Fibroblast of skin of scalp (primary cell): ENCODE measurements at places on chromosomes 5 and 9.

GRCh38 chr9:1217076-1217475 is 166.9 kb downstream of the DMRT2 start:
- DNase-seq = peak; percentile 35

DNA sequence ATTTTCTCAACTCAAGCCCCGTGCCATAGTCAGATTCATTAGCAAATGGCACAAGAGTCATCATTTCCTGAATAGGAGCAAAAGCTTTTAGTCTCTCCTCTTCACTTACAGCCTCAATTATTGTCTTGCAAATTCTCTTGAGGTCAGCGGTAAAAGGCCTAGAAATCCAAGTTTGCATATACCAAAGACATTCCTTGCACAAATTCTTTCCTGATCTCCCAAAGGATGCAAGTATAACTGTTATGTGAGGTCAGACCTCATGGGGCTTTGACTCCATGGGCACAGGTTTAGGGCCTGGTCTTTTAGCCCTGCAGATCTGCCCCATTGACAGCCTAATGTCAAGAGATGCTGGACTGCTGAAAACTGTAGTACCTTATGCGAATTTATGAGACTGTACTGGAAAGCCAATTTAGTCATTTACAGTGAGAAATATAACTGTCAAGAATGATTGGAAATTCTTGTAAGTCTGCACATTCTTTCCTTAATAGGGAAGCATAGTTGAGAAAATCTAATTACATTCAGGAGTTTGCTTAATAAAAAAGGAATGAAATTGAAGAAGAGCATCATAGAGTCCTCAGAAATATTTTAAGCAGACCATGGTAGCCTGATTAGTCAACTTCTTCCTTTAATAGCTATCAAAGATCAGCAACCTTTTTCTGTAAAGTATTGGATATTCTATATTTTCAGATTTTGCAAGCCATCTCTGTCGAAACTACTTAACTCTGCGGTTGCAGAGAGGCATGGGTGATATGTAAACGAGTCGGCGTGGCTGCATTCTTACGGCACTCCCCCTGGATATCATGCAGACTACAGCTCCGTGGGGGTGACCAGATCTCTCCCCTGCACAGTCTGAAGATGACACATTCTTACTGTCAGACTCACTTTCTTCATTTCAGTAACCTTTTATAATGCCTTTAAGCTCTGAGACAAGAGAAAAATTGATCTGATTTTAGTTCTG is 45.2 kb downstream of the GCNT4 start:
- DNase-seq = peak; percentile 96

GRCh38 chr5:157562111-157562581 is 13.4 kb downstream of the ADAM19 start:
- peak; percentile 79 for DNase-seq

GRCh38 chr5:9895302-9895645 is 265.1 kb upstream of the TAS2R1 start:
- peak; percentile 21 for DNase-seq

- no peak for DNase-seq
Observed at GRCh38 chr9:30591461-30591860, 1793.0 kb upstream of the ACO1 start.

DNA sequence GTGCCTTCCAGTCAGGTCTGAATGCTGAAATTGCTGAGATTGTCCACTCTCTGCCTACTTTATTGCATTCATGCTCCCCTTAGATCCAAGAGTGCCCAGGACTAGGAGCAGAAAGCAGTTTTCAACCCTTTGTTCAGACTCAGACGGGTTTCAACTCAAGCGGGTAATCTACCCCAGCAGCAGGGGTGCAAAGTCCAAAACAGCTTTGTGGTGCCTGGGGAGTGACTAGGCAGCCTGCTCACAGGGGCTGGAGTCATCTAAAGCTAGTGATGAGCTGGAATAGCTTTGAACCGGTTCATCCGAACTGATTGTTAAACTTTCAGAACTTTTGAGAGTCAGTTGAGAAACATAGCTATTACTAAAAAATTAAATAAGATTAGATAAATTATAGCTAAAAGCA is 71.0 kb upstream of the IQGAP2 start:
- DNase-seq = no peak

DNA sequence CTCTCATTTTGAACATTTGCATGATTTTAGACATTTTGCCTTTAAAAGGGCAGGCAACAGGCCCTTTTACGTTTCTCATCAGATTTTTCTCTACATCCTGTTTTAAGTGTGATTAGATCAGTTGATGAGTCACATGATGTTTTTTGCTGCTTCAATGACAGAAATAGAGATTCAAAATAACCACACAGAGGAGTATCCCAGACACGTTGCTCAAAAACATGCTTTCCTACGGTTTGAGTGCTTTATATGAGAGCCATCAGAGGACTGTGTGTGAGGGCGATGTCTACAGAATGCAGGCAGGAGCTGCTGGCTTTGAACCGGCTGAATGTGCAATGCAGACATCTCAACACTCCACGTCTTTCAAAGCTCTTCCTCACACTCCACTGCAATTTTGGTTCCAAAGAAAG is 42.1 kb downstream of the OTULIN start:
- peak; percentile 38 for DNase-seq

- no peak for DNase-seq
Observed at GRCh38 chr9:21452681-21453080, 12.4 kb downstream of the IFNA1 start.

GRCh38 chr9:105233873-105234272 is 10.6 kb upstream of the SLC44A1 start:
- DNase-seq = no peak

- DNase-seq = no peak
Observed at GRCh38 chr9:38343037-38343436, 49.5 kb upstream of the ALDH1B1 start.

GRCh38 chr5:133222040-133222439 is 170.2 kb downstream of the HSPA4 start:
- no peak for DNase-seq

DNA sequence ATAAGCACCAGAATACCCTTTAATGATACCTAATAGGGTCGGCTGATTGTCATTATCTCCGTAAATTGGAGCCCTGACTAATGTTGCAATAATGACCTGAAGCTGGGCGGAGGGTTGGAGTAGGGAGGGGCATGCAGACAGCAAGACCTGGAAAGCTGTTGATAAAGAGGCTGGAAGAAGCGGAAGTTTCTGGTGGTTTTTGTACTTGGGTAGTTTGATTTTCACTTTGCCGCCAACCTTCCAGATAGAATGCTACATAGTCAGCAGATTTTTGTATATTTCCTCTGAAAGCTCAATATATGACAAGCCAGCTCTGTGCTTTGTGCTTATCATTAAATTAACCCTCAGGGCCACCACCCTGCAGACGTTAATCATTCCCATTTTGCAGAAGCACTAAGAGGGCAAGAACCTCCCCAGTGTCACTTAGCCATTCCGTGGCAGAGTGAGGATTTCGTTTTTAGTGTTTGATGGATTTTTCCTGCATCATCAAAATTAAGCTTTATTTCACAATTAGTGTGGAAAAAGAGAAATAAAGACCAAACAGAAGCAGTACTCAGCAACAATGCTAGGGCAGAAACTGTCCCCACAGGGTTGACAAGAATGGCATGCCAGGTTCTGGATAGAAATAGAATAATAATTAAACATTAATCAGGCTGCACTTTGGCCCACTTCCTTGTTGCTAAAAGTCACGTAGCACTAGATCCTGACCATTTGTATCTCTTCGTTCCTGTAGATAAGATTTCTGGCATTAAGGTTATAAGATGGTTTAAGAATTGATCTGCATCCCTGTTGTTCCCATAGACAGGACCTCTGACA is 34.7 kb downstream of the DIRAS2 start:
- no peak for DNase-seq

GRCh38 chr5:74177961-74178360 is 462.6 kb downstream of the ENC1 start:
- no peak for DNase-seq
